ENCODE measurements at places on chromosomes 1 and 21. TPM values are rescaled to one million over a fixed set of nuclear protein-coding genes. Genes with fewer than 3 reads are reported as not detected.

RPE65 gene
- not detected for total RNA-seq

MAN1C1 gene
- total RNA-seq, result 36.1 TPM

WASF2 gene
- 46.6 TPM for total RNA-seq

LCE1F gene
- total RNA-seq, result not detected

MAP3K21 gene
- 12.4 TPM for total RNA-seq

OR2L3 gene
- total RNA-seq, result not detected

PROX1 gene
- 51.3 TPM for total RNA-seq

FCGR2B gene
- total RNA-seq, result 10.6 TPM

PSMG1 gene
- total RNA-seq, result 41.8 TPM

Measured in thyroid gland (tissue), 4 donors.